Stomach (tissue), 19 donors: ENCODE measurements at places on chromosomes 3 and 15.

DNA sequence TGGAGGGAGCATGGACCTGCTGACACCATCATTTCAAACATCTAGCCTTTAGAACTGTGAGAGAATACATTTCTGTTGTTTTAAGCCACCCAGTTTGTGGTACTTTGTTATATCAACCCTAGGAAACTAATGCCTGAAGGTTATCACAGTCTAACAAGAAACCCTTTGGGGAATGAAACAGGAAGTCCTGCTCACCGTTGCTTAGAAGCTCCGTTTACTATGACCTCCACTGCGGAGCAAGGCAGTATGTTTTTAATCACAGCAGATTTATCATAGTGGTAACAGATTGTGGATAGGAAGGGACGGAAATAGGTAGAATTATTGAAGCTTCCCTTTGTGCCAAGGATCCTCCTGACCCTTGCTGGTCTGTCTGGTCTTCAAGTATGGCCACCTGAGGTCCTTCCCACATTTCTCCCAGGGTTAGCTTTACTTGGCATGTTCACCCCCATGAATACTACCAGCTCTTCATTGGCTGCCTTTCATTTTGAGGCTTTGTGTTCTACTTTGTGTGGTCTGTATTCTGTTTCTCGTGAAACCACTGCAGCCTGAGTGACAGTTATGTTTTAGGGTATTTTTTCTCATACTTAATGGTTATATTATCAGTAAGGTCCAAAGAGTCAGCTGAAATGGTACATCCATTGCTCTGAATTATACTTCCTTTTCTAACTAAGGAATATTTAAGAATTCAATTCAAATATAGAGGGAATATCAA lies 201.6 kb downstream of the CHST2 start:
- DNase-seq: no peak

DNA sequence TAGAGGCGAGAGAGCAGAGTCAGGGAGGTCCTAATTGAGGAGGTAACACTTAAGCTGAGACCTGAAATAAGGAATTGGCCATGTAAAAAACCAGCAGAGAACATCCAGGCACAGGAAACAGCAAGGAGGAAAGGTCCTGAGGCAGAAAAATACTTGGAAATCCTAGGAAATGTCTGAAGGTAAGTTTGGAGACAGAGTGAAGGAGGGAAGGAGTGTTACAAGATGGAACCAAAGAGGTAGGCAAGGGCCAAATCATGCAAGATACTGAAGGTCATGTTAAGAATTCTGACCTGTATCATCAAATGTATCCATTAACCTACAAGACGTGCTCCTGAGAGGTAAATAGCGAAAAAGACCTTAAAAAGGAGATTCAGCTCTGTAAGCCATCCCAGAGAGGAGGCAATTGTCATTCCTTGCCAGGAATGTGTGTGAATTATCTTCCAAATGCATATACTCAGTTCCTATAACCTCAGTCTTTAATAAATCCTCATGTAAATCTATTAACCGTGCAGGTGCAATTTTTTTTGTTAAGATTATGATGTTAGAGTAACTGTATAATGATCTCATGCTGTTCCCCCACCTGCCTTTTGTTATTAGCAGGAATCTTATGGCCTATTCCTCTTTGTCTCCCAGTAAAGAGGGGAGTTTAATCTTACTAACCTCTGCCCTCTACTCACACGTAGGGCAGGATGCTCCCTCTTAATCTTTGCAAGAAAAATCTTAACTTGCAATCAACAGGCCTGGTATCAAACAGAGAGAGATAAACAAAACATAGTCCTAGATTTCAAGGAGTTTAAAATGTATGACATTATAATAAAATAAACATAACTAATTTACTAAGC lies 166.9 kb downstream of the ULK4 start:
- DNase-seq: no peak

GRCh38 chr3:106533093-106533787 lies 664.4 kb upstream of the CBLB start:
- DNase-seq: no peak

- no peak for DNase-seq
These were observed 9.1 kb upstream of the ISL2 start for GRCh38 chr15:76327191-76328105.

GRCh38 chr15:77475898-77476297 lies 55.2 kb downstream of the HMG20A start:
- DNase-seq: no peak

- DNase-seq: no peak
These were observed 119.2 kb upstream of the ALDH1A3 start for GRCh38 chr15:100760357-100760903.

DNA sequence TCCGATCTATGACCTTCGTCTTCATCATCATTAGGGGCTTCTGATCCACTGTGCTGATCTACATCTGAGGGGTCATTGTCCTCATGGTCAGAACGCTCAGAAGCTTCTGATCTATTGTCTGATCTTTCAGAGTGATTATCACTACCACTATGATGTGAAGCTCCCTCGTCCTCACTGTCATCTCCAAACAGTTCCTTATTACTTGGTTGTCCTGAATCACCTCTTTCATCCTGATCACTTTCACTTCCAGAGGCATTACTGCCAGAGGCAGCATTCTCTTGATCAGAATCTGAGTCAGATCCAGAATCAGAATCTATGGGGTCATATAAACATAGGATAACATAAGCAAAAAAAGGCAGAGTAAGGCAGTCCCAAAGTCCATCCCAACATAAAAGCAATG lies 5.4 kb downstream of the LEO1 start:
- no peak for DNase-seq

DNA sequence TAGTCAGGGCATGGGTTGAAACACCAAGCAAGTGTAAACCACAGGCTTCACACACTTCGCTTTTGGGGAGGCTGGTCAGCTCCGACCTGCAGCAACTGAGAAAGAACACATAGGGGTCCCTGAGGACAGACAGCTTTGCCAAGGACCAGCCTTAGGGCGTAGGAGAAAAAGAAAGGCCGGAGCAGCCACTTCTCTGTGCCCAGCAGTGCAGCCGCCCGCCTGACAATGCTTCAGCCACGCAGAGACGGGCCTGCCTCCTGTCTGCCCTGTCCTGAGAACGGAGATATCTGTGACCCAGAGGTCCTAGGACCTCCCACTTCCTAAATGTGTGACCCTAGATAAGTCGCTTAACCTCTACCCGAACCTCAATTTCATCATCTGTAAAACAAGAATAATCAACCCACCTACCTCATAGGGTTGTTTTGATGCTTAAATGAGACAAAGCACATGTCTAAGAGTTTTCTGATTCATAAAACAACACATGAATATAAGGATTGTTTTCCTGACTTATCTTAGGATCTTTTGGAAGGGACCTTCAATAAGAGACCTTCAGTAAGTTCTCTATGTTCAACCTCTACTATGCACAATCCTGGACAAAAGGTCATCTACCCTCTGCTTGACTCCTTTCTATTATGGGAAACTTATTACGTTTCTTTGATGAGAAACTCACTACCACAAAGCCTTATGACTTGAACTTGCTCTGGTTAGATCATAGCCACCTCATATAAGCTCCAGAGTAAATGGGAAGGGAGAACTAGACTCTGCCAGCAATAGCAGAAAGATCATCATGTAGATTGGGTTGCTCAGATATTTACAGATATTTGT lies 32.9 kb upstream of the RFTN1 start:
- DNase-seq: no peak
